Activated naive CD4-positive, alpha-beta T cell treated with anti-CD3 and anti-CD28 coated beads, Interleukin-2, amount 10 ng/mL, durations not matched to agents 7 days and 5 days (primary cell): ENCODE measurements at places on chromosomes 2 and 18.
A peak's percentile ranks its signal among the peaks of the same experiment; 100 is the strongest.

- no peak for DNase-seq
Measured at GRCh38 chr18:54240629-54241107, 16.2 kb upstream of the MBD2 start.

DNA sequence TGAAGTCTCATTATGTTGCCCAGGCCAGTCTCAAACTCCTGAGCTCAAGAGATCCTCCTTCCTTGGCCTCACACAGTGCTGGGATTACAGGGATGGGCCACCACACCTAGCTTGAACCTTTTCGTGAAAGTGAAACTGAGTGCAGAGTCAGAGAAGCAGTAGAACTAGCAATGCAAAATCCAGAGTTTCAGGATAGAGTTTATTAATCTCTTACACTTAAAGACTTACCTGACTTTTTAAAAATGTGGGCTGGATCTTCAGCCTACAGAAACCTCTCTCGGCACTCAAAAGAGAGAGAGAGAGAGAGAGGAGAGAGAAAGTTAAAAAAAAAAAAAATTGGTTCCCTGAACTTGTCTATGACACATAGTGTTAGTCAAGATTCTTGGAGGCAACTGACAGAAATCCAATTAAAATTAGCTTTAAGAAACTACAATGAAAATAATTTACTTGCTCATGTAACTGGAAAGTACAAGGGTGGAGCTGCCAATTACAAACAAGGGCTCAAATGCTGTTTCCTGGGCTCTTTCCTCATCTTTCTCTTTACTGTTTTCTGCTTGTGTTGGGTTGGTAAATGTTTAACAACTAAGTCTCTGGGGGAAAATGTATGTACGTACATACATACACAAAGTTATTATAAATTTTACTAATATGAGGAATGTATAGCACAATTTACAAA is 98.1 kb upstream of the CERS6 start:
- no peak for DNase-seq

GRCh38 chr2:175111200-175111657 is 56.8 kb downstream of the ATF2 start:
- DNase-seq, result no peak

DNA sequence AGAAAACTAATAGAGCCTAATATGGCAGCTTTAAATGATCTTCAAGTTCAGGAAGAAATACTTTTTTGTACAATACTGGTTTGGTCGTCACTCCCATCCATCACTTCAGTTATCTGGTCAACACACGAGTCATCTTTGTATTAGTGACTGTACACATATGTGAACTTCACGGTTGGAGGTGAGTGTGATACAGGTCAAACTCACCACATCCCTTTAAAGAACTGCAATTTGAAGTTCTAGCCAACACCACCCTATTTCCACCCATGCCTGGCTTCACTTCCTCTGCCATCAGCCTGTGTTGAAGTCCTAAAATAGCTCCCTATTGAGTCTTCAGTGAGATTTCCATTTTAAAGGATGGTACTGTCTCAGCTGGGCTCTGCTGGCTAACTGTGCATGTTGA is 361.9 kb downstream of the TXNL1 start:
- DNase-seq, result no peak

- DNase-seq, result no peak
Measured at GRCh38 chr2:192148620-192149321, 46.0 kb downstream of the TMEFF2 start.

- peak; percentile 61 for DNase-seq
Measured at GRCh38 chr18:12659904-12660605, 2.1 kb upstream of the SPIRE1 start.

GRCh38 chr2:119253114-119253702 is 29.6 kb downstream of the STEAP3 start:
- no peak for DNase-seq

GRCh38 chr2:191376981-191377629 is 131.9 kb downstream of the MYO1B start:
- DNase-seq, result no peak

- DNase-seq, result no peak
Measured at GRCh38 chr2:170229125-170229524, 51.2 kb downstream of the MYO3B start.

DNA sequence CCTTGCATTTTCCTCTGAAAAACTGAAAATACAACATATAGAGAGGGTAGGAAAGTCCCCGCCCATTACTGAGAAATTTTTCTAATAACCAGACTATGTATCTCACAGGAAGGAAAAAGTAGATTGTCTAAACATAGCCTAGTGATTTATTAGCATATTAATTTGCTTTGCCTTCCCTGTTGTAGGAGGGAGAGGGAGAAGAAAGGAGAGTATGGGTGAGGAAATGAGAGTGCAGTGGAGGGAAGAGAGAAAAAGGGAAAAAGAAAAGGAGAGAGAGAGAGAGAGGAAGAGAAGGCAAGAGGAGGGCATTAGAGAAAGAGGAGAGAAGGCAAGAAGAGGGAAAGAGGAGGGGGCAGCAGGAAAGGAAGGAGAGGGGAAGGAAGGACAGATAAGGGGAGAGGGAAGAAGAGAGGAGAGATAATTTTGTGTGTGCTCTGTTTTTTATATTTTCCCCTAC is 3.6 kb upstream of the KYNU start:
- DNase-seq, result no peak

GRCh38 chr2:14673351-14673875 is 40.9 kb downstream of the LRATD1 start:
- DNase-seq, result no peak

DNA sequence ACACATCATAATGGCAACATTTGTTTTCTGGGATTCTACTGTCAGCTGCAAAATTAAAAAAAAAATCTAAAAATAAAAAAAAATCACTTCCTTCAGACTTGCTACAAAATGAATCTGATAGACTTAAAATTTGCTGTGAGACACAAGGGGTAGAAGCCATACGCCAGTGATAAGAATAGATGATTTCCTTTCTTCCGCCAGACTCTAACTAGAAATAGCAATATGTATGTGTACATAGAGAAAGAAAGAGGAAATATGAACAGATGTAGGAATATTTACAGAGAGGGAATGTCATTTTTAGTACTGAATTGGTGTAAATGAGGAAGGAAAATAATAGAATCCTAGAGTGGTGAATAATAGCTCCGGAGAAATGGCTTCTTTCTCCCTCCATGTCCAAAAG is 574.2 kb downstream of the DCC start:
- DNase-seq, result no peak

DNA sequence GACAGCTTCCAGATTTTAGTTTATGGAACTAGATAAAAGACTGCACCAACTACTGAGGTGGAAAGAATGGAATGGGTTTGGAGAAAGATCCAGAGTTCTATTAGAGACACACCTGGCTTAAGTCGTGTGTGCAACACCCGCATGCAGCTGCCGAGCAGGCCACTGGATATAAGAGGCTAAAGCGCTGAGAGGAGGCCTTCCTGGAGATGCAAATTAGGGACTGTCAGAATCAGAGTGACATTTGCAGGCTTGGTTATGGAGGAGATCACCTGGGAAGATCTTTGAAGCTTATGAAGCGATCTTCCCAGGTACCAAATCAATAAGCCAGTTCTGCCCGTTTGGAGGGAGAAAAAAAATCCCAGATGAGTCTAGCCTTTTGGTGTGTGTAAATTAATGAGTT is 30.4 kb upstream of the KLHL29 start:
- no peak for DNase-seq

- no peak for DNase-seq
Measured at GRCh38 chr2:184372484-184372883, 225.8 kb upstream of the ZNF804A start.

- no peak for DNase-seq
Measured at GRCh38 chr2:205768815-205769494, 86.7 kb downstream of the NRP2 start.

GRCh38 chr18:7090771-7091170 is 26.8 kb downstream of the LAMA1 start:
- no peak for DNase-seq

DNA sequence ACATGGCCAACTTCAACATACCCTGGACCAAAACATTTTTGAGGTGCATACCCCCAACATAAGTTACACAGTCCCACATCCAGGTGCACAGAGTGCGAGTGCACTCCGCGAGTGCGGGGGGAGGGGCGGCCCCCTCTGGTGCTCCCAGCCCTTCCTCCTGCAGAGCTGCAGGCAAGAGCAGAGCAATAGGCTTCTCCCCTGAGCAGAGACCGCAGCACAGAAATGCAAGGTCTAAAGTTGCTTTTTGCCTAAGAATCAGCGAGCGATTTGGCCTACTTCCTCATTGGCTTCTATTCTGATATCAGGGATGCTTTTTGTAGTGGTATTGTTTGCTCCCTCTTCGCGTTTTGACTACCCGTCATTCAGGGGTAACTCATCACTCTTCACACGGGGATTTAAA is 40.6 kb downstream of the BOLA3 start:
- DNase-seq, result no peak

- peak; percentile 75 for DNase-seq
Measured at GRCh38 chr2:131673400-131674173, 145.9 kb downstream of the CCDC74A start.

GRCh38 chr2:88659538-88659915 is 31.9 kb upstream of the RPIA start:
- DNase-seq, result no peak

DNA sequence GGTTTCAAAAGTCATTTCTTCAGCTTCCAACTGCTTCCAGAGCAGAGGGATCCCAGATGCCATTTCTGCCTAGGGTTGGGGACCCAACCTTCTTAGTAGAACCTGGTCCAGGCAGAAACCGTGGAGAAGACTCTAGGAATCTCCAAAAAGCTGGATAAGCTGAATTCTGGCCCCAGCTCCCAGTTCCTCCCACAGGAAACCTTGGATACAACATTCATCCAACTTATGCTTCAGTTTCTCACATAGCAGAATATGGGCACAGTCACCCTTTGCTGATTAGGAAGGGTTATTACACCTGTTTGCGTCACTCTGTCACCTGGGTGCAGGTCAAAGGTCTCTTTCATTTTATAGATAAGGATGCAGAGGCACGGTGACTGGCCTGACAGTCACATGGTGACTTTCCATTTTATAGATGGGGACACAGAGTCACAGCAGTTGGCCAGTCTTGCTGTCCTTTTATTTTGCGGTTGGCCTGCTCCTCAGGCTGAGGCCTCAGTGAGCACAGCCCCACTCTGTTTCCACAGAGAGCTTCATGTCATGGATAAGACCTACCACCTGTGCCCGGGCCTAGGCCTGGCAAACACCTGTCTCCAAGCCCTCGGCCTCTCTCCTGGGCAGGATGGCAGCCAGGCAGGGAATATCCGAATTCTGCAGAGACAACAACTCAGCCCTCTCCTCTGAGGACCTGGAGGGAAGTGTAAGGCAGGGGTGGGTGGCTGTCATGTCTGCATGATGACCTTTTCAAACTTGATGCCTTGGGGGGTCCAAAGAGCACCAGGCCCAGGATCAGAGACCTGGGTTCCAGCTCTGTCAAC is 148.8 kb downstream of the SMAD7 start:
- DNase-seq, result peak; percentile 11

DNA sequence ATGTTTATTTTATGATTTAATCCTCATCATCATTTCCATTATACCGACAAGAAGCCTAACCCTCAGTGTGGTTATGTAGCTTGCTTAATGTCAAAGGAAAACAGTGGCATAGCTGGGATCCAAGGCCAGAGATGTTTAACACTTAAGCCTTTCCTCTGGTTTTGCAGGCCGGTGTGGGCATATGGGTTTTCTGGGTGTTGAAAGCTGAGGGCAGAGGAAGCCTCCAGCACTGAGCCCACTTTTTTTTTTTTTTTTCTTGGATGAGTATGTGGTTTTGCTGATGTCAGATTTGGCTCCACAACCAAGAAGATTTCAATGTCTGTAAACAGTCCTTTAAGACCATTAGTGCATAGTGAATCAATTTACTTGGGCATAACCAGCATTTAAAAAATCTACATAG is 41.3 kb downstream of the LHCGR start:
- no peak for DNase-seq

- DNase-seq, result no peak
Measured at GRCh38 chr2:191679818-191680600, 2.1 kb downstream of the NABP1 start.

GRCh38 chr2:111706481-111707001 is 177.5 kb downstream of the ANAPC1 start:
- no peak for DNase-seq

GRCh38 chr2:158600155-158600802 is 143.5 kb downstream of the PKP4 start:
- DNase-seq, result no peak

GRCh38 chr2:213016166-213016983 is 135.0 kb downstream of the IKZF2 start:
- DNase-seq, result no peak

DNA sequence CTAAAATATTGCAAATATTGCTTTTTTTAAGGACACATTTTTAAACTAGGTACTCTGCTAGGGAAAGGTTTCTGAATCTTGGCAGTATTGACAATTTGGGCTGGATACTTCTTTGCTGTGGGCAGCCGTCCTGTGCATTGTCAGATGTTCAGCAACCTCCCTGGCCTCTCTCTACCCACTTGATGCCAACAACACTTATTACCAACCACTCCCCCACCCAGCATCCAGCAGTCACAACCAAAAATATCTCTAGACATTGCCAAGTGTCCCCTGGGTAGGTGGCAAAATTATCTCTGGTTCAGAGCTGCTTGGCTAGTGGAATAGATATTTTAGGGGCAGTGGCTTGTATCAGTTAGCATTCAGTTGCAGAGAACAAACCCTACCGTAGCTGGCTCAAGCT is 114.3 kb upstream of the PNPT1 start:
- no peak for DNase-seq

- no peak for DNase-seq
Measured at GRCh38 chr2:45925026-45925425, 273.6 kb downstream of the PRKCE start.

DNA sequence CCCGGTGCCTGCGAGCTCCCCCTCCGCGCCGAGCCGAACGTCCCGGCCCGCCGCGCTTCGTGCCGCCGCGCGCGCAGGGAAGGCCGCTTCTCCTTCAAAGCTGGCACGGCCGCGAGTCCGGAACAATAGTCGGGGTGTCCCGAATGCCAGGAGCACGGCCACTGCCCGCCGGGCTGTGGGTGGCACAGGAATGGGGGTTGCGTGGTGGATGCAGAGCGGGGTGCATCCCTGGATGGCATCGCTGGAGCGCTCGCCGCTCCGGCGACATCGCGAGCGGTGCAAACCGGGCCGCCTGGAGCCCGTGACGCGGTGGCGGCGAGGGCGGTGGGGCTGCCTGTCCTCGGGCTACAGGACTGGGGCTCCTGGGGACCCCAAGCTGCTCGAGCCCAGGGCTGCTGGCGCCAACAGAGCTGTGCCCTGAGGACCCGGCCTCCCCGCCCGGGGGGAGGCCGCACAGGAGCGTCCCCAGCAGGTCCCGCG is 1.1 kb upstream of the SATB2 start:
- DNase-seq, result no peak

GRCh38 chr18:77992057-77992456 is 742.4 kb downstream of the GALR1 start:
- DNase-seq, result no peak

DNA sequence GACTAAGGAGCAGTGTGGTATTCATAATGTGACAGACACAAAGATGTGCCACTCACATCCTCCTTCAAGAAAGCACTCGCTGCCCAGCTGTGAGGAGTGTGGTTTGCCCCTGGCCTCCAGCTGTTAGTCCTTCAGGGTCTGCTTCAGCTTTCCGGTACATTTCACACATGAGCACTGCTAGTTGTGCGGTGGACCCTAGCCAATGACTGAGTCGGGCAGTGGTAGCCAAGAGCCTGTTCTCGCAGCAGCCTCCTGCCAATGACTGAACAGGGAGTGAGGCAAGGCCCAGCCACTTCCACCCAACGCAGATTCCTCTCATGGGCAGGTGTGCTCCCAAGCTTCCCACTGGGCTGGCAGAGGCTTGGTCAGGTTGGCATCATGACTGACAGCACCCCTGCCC is 254.3 kb downstream of the RBM43 start:
- DNase-seq, result no peak
